Uterus (tissue), 4 donors: ENCODE measurements at places on chromosomes 5 and 9. TPM values are rescaled to one million over a fixed set of nuclear protein-coding genes. Genes with fewer than 3 reads are reported as not detected.

FRMD3 gene
- 3.9 TPM for total RNA-seq

SHISAL2B gene
- not detected for total RNA-seq

MYORG gene
- 6.6 TPM for total RNA-seq

HIGD2A gene
- 20.0 TPM for total RNA-seq

PCDHGA10 gene
- total RNA-seq = 8.9 TPM

OR1N1 gene
- total RNA-seq = not detected

NTRK2 gene
- total RNA-seq = 13.5 TPM

CRHBP gene
- 1.3 TPM for total RNA-seq

ADAMTSL2 gene
- total RNA-seq = 0.26 TPM

FOXD4L6 gene
- not detected for total RNA-seq

BTNL3 gene
- not detected for total RNA-seq

DNA sequence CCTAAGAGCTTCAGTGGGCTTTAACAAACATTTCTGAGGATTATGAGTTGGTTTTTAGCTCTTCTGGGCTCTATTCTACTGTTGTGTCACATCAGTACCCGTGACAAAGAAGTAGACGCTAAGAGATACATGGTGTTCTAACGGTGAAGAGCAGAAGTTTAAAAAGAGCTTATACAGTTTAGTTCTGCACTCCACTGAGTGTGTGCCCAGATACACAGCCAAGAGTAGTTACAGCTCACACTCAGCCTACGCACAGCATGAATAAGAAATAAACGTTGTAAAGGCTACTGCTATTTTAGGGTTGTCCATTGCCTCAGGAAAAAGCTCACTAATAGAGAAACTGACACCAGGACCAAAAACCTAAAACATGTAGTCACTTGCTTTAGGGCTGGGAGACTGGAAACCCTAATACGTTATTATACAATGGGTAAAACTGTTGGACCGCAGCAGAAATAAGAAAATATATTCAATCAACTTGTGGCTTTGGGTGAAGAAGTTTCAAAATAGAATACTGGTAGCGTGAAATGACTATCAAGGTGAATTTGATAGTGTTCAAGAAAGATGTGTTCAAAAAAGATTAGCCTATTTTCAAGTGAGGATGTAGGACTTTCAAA, 34.7 kb downstream of the PSIP1 start:
- H3K27ac ChIP-seq = no peak overlapping the region
- H3K4me3 ChIP-seq = no peak overlapping the region
- DNase-seq = no peak
- no peaks in the 10 kb centered on the region for H3K4me1 ChIP-seq
- H3K27me3 ChIP-seq = no peaks in the 10 kb centered on the region

DNA sequence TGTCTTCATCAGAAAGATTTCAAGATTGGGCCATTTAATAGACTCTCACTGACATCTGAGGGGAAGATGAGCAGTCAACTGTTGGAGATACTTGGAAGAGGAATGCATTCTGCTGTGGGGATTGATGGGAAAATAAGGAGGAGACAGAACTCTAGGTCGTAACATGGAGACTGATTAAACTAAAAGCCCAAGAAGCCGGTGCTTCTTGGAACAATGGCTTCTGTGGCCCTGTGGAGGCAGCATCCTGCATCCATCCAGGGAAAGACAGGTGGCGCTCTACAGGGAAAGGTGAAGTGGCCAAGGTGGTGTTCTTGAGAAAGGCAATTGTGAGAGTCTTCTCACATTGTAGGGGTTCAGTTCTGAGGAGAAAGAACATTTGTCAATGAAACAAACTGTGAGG, 31.3 kb downstream of the ZFAND5 start:
- H3K36me3 ChIP-seq = no peaks in the 10 kb centered on the region
- H3K27ac ChIP-seq = no peak overlapping the region
- no peak overlapping the region for H3K4me3 ChIP-seq

- no peak overlapping the region for H3K27ac ChIP-seq
- DNase-seq = no peak
- peaks cover 5% of the 10 kb centered on the region for H3K27me3 ChIP-seq
- no peaks in the 10 kb centered on the region for H3K36me3 ChIP-seq
- no peak overlapping the region for H3K4me3 ChIP-seq
Measured at GRCh38 chr9:135291165-135291564, 188.4 kb upstream of the PPP1R26 start.

- no peaks in the 10 kb centered on the region for H3K36me3 ChIP-seq
- no peak for DNase-seq
- no peak overlapping the region for H3K27ac ChIP-seq
- H3K4me3 ChIP-seq = no peak overlapping the region
Measured at GRCh38 chr5:164672931-164673694, 1167.7 kb downstream of the MAT2B start.

DNA sequence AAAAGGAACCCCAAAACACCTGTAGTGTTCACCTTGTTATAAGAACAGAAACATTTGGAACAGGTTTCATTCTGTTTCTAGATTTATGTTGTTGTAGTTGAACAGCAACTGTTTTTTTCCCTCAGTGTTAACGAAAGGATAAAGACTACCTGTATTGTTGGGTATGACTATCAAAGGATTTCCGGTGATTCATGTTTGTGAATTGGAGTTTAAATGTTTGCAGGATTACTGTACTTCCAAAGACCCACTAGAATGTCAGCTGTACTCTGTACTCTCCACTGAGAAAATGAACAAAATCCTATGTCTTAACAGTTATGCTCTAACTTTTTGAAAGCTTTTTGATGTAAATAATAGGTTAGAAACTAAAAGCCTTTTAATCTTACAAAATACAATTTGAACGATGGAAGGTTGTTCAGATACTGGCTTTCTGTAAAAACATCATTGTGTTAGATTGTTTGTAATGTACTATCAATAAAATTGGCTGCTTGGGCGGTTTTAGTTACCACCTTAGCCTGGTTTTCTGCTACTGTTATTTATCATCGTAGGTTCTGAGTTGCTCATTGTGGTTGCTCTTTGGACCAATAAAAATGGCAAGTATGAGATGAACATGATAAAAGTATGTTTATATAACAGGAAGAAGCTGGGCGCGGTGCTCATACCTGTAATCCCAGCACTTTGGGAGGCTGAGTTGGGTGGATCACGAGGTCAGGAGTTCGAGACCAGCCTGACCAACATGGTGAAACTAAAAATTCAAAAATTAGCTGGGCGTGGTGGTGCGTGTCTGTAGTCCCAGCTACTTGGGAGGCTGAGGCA, 44.1 kb downstream of the DCP2 start:
- no peaks in the 10 kb centered on the region for H3K36me3 ChIP-seq
- no peaks in the 10 kb centered on the region for H3K4me1 ChIP-seq
- H3K4me3 ChIP-seq = no peak overlapping the region
- no peaks in the 10 kb centered on the region for H3K27me3 ChIP-seq

DNA sequence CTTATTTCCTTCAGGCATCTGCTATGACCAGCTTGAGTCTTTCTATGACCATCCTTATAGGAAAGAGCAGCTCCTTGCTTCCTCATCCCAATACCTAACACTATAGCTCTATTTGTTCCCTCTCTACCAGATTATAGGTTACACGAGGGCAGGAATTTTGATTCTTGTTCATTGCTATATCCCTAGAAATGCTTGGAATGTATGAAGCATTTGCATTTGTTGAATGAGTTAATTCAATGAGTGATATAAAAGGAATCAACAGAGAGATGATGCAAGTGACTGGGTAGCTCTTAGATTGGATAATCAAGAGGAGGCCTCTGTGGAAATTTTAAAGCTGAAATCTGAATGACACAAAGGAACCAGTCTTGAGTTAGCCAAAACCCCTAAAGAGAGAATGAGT, 13.9 kb downstream of the ZCCHC9 start:
- H3K27me3 ChIP-seq = no peaks in the 10 kb centered on the region
- no peak overlapping the region for H3K4me3 ChIP-seq
- no peak for DNase-seq

GRCh38 chr5:113663879-113664541, 150.5 kb downstream of the YTHDC2 start:
- H3K36me3 ChIP-seq = no peaks in the 10 kb centered on the region
- no peak overlapping the region for H3K27ac ChIP-seq
- no peak overlapping the region for H3K4me3 ChIP-seq
- no peaks in the 10 kb centered on the region for H3K27me3 ChIP-seq
- no peak for DNase-seq

- no peak overlapping the region for H3K4me3 ChIP-seq
- no peaks in the 10 kb centered on the region for H3K36me3 ChIP-seq
- no peaks in the 10 kb centered on the region for H3K4me1 ChIP-seq
- no peaks in the 10 kb centered on the region for H3K27me3 ChIP-seq
- DNase-seq = no peak
Measured at GRCh38 chr5:54944364-54944763, 41.0 kb downstream of the ESM1 start.

GRCh38 chr5:109956884-109957283, 267.2 kb downstream of the MAN2A1 start:
- no peaks in the 10 kb centered on the region for H3K36me3 ChIP-seq
- no peak for DNase-seq
- H3K4me1 ChIP-seq = no peaks in the 10 kb centered on the region
- no peak overlapping the region for H3K4me3 ChIP-seq

DNA sequence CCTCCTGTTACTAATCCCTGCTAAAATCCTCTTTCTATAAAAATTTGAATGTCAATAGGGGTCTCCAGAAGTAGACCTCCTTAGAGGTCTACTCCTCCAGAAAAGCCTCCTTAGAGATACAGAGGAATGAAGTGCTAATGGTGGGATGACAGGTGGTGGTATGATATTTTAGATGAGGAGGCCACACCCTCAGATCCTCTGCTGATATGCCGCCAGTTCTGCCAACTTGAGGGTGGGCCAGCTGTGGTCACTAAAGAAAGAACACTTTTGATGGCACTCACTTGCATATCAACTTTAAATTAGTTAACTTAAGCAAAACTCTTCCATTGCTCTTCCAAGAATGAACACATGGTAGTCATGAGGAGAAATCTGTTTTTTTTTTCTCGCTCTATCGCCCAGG, 16.9 kb upstream of the UBAP2 start:
- DNase-seq = no peak
- no peaks in the 10 kb centered on the region for H3K4me1 ChIP-seq
- H3K27me3 ChIP-seq = no peaks in the 10 kb centered on the region
- no peak overlapping the region for H3K4me3 ChIP-seq

- no peaks in the 10 kb centered on the region for H3K36me3 ChIP-seq
- H3K4me3 ChIP-seq = peak within 1 kb of the TSS; percentile 69
- no peaks in the 10 kb centered on the region for H3K4me1 ChIP-seq
- H3K27me3 ChIP-seq = no peaks in the 10 kb centered on the region
- H3K27ac ChIP-seq = peak within 1 kb of the TSS; percentile 96
Measured at GRCh38 chr9:16870596-16871335, at the start of gene BNC2. BNC2 (minus strand) TSS chr9:16870670; CDS start chr9:16870648, 22 bp downstream.

DNA sequence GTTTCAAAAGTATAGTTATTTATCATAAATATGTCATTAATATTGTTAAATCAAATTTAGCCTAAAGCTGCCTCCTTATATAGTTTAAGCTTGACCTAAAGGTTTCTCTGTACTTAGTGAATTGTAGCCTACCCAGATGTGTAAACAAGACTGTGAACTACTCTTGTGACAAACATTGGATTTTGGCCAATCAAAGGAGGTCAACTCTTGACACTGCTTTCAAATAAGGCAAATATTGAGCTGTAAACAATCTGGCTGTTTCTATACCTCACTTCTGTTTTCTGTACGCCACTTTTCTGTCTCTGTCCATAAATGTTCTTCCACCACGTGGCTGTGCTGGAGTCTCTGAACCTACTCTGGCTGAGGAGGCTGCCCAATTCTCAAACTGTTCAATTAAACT, 51.2 kb downstream of the FXN start:
- no peaks in the 10 kb centered on the region for H3K4me1 ChIP-seq
- H3K27ac ChIP-seq = no peak overlapping the region
- no peak overlapping the region for H3K4me3 ChIP-seq
- no peak for DNase-seq
- H3K27me3 ChIP-seq = no peaks in the 10 kb centered on the region
- H3K36me3 ChIP-seq = no peaks in the 10 kb centered on the region

DNA sequence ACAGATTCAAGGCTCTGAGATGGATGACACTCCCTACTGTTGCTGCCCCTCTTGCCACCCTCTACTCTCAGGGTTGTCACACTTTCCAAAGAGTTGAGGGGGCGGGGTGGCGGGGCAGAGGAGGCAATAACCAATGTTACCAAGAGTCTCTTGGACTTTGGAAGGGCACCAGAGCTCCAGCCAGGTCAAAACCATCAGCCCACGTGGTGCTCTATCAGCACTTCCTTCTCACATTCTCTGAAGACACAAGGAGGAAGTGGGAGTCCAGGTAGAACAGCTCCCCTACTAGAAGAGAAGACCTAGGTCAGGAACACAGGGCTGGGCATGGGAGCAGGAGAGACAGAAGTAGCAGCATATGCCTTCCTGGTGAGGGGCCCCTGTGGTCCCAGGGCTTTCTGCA, 33.0 kb upstream of the PIK3R1 start:
- H3K27me3 ChIP-seq = no peaks in the 10 kb centered on the region
- no peak for DNase-seq
- H3K4me3 ChIP-seq = no peak overlapping the region
- H3K36me3 ChIP-seq = no peaks in the 10 kb centered on the region
- no peak overlapping the region for H3K27ac ChIP-seq

DNA sequence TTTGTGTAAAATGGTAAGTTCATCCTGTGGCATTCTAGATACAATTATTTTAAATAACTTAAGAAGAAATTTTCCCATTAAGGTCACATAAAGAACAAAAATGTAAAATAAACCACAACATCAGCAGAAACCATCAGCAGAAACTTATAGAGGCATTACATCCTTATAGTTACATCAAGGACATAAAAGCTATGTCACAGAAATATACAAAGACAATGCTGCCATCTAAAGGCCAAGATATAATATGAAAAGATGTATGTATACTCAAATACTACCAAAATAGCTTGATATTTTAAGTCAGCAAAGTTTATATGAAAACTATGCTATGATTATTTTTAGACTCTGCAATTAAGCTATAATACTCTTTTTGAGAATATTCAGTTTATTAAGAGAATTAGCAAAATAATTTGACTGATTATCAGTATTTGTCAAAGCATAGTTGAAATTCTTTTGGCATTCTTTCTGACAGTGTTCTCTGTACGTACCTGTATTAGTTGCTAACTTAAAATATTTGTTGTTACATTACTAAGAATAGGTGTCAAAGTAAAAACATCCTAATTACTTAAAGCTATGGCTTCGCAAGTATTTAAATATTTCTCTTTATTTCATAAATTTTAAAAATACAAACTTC, 36.2 kb downstream of the FBXL17 start:
- H3K4me1 ChIP-seq = no peaks in the 10 kb centered on the region
- H3K27ac ChIP-seq = no peak overlapping the region
- H3K4me3 ChIP-seq = no peak overlapping the region

- no peak overlapping the region for H3K4me3 ChIP-seq
- H3K27me3 ChIP-seq = no peaks in the 10 kb centered on the region
- H3K36me3 ChIP-seq = no peaks in the 10 kb centered on the region
- DNase-seq = no peak
Measured at GRCh38 chr5:54969856-54970828, 15.3 kb downstream of the ESM1 start.

GRCh38 chr9:87602933-87603643, 105.4 kb downstream of the DAPK1 start:
- no peaks in the 10 kb centered on the region for H3K27me3 ChIP-seq
- DNase-seq = no peak
- no peaks in the 10 kb centered on the region for H3K36me3 ChIP-seq
- no peak overlapping the region for H3K4me3 ChIP-seq
- no peaks in the 10 kb centered on the region for H3K4me1 ChIP-seq
